ENCODE measurements at places on chromosomes 6 and 20.

- no peak for DNase-seq
Observed at GRCh38 chr20:63898882-63899558, 4.1 kb downstream of the DNAJC5 start.

DNA sequence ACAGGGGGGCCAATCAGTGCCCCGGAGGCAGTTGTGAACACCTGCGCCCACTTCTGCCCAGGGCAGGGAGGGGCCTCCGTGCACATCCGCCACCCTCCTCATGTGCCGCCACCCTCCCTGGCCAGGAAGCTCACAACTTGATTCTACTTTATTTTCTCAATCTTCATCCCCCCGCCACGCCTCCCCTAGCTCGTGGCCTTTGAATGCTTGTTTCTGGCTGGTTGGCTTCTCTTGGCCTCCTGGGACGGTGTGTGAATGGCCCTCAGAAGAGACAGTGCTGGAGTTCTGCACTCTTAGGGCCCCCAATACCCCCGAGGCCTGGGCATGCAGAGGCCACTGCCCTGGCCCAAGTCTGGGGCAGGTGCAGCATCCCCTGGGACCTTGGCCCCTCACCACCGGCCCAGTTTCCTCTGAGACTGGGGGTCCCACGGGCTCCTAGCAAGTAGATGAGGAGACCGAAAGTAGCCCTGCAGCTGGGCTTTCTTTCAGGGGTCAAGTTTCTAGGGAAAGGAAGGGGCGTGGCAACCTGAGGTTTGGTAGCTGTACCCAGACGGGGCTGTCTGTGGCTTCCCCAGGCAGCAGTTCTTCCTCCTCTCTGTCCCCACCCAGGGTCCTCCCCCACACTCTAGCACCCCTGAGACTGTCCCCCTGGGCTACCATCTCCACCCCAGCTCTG is 1.3 kb downstream of the RGS19 start:
- DNase-seq: peak; percentile 66

DNA sequence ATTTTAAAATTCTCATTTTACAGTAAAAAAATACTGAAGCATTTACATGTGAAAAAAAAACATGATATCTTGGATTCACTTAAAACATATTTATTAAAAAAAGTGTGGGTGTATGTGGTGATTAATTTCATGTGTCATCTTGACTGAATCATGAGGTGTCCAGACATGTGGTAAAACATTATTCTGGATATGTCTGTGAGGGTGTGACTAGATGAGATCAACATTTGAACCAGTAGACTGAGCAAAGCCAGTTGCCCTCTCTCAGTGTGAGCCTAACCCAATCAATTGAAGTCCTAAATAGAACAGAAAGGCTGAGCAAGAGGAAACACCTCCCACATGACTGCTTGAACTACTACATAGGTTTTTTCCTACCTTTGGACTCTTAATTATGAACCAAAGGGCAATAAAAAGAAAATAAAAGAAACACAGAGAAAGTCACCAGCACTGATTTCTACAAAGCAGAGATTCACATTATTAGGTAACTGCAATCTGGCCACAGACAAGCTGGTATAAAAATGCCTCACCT is 90.5 kb upstream of the VGLL2 start:
- DNase-seq: no peak

DNA sequence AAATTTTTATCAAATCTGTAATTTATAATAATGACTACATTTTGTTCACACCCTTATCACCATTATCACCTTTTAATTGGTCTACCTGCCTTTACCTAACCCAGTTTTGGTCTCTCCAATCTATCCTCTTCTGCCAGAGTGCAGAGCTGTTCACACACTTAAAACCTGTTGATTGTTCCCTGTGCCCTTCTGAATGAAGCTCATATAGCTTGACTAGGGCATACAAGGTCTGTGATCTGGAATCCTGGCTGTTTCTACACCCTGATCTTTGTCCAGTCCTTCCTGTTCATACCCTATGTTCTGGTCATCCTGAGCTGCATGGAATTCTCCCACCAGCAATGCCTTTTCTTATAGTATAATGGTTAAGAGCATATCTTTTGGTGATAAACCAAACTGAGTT is 28.9 kb upstream of the SUMO4 start:
- no peak for DNase-seq

- no peak for DNase-seq
Observed at GRCh38 chr6:157289764-157290163, 33.6 kb downstream of the TMEM242 start.

GRCh38 chr6:138814179-138814834 is 18.4 kb downstream of the ECT2L start:
- DNase-seq: no peak

- no peak for DNase-seq
Observed at GRCh38 chr6:82891076-82891475, 174.6 kb downstream of the UBE3D start.

DNA sequence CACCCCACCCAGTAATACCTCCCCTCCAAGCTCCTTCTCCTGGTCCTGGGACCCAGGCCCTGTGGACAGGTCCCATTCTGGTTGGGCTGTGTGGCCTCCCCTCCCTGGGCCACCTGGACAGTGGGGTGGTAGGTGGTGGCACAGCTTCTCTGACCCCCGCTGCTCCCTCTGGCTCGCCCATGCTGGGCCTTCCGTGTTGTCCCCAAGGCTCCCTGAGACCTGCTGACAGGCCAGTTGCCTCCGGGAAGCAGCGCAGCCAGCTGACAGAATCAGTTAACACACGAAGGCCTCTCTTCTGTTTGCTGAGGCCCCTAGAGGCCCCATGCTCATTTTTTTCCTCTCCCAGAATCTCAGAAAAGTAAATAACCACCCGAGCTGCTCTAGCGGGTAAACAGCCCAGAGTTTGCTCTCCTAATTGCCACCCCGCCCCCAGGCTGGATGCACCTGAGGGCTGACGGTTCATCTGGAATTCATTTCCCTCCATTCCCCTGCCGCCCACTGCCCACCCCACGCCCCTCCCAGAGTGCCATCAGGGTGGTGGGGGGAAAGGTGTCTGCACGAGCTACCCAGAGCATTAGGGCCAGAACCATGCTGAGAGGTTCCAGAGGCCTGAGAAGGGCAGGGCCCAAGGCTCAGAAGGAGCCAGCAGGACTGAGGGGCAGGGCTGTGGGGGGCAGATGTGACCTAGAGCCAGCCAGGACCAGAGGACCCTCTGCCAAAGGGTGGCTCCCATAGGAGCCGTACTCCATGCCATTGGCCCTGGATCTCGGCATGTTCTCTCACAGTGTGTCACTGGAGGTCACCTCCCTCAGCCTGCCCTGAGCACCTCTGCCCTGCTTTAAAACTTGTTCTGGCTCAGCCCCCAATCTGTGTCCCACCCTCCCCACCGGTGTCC is 157.5 kb downstream of the GRM4 start:
- DNase-seq: no peak

DNA sequence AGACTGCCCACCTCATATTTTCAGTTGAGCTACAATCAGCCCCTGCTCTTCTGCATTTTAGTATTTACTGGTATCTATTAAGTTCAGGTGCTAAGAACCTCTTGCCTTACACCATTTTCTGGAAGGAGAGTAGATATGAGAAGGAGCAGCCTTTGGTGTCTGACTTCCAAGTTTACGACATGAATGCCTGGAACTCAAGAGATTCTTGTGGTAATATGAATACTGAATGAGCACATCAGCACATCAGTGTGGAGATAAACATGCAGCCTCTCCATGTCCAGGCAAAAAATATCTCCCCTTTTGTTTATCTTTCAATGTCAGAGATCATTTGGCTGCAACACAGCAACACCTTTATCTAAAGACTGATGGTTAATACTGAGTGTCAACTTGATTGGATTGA is 65.8 kb upstream of the THEMIS start:
- DNase-seq: no peak

DNA sequence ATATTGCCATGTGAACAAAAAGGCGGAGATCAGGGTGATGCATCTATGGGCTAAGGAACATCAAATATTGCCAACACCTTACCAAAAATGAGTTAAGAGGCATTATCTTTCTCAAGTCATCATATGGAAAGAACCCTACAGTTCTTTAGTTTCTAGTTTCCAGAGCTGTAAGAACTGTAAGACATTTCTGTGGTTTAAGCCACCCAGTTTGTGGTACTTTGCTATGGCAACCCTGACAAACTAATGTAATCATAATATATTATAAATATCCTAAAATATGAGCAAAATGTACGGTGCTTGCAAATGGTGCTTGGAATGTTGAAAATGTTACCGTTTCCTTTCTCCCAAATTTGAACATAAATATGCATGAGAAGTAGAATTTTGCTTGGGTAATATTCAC is 349.6 kb downstream of the PHF3 start:
- no peak for DNase-seq

DNA sequence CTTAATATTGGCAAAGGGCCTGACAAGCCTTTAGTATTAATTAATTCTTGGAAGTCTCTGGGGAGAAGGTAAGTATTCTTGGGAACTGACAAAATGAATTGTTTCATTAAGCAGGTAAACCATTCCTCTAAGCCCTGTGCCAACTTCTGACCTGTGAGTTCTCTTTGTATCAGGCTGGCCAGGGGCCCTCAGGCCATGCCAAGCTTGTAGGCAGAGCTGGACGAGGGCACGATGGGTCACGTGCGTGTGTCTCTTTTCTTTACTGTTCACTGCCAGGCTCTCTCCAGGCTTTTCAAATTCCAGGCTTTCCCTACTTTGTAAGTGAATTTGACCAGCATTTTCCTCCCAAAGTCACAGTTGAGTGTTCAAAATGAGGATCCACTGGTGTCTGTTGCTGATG is 112.4 kb downstream of the NRN1 start:
- no peak for DNase-seq

DNA sequence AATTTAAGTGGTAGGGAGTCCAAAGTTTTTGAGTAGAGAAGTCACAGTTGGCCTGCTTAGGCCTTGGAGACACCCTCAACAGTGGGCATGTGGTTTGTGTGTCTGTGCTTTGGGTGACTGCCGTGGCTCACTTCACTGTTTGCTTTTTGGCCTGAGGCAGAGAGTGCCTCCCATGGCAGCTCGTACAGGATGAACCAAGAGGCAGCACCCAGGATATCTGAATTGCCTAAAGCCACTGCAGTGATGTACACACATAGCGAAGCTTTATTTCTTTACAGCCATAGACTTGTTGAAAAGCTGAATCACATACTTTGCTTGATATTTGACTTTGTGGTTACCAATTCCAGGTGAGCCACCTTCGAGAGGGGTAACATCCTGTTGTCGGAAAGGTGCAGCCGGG is 21.6 kb downstream of the RREB1 start:
- no peak for DNase-seq

GRCh38 chr6:138258197-138258596 is 39.9 kb upstream of the PBOV1 start:
- no peak for DNase-seq

DNA sequence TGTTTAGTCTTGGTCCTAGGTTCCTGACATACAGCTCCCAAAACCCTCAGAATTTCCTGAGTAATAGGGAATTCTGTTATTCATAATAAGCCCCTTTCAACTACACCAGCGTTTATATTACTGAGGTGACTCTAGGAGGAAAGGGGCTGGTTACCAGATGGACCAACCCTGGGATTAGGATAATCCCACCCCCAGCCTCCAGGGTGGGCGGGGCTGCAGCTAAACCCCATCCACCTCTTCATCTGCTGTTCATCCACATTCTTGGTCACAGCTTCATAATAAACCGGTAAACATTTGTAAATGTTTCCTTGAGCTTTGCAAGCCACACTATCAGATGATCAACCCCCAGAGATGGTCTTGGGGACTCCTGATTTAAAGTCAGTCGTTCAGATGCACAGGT is 38.3 kb downstream of the NINL start:
- no peak for DNase-seq

DNA sequence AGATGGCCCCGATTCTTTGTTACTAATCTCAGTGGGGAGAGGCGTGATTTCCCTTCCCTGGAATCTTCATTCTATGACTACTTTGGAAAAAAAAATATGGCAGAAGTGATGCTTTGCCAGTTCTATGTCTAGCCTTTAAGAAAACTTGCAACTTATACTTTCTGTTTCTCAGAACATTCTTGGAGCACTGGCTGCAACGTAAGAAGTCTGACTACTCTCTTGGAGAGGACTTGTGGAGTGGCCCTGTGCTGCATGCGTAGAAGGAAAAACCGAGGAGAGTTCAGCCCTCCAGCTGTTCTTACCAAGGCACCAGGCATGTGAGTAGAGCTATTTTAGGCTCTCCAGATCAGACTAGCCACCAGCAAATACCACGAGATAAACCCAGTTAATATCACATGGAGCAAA is 77.6 kb upstream of the STXBP5 start:
- no peak for DNase-seq

DNA sequence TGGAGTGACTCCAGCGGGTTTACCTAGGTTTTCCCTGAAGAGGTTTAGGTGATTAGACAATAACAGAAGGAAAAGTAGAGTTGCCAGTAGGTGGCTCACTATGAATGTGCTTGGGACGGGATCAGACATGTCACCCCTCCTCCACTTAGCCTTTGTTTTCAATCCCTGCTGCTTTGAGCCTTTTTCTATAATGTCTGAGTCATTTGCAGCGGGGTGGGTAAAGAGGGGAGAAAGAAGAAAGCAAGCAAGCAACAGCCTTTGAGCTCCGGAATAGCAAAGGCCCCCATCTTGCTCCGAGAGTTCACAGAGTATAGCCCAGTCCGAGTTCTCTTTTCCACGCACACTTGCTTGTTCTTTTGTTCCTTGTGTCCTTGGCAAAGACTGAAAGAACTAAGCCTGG is 129.1 kb downstream of the PACRG start:
- no peak for DNase-seq

DNA sequence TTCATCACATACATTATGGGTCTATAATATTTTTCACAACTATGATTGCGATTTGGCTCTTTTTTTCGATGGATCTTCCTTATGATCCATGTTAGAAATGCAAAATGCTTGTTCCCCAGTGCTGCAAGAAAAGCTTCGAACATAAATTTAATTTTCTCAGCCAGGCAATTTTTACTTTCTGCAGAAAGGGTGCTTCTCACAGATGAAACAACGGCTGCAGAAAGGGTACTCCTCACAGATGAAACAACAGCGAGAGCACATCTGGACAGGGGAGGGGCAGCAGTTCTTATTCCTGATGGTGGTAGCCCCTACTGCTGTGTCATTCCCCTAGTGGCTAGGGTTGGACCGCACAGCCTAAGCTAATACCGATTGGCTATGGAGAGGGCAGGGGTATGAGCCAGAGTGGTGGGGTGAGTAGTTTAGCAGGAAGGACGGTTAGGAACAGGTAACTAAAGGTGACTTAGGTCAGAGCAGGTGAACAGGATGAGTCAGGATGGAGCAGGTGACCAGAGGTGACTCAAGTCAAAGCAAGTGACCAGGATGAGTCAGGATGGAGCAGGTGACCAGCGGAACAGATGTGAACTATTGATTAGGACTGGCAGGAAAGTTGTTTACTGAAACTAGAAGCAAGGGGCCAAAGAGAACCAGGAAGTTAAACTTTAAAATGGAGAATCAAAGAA is 13.4 kb upstream of the TREML4 start:
- no peak for DNase-seq

- DNase-seq: no peak
Observed at GRCh38 chr6:169843110-169843509, 91.7 kb downstream of the ERMARD start.

- no peak for DNase-seq
Observed at GRCh38 chr6:55758156-55758937, 117.0 kb downstream of the BMP5 start.

- DNase-seq: no peak
Observed at GRCh38 chr6:125294036-125294435, 7.7 kb downstream of the HDDC2 start.
